ENCODE measurements at places on chromosomes 16 and 17. TPM values are rescaled to one million over a fixed set of nuclear protein-coding genes. Genes with fewer than 3 reads are reported as not detected.

The PRSS33 gene
- not detected for total RNA-seq

DNA sequence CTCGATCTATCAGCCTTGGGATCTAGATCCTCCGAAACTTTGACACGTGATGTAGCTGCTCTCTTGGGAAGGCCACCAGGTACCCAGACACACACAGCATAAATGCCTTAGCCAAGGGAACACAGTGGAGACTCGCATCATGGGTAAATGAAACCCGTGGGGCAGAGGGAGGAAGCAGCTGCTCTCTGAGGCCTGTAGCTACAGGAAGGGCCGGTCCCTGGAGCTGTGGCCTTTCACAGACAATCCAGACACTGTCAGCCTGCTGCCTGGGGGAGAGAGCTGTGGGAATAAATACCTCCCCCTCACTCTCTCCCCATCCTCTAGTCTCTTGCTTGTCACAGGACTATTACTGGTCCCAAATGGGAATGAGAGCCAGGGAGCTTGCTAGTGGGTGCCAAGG, 351.2 kb downstream of the UTP18 start:
- H3K36me3 ChIP-seq, result no peaks in the 10 kb centered on the region
- H3K4me1 ChIP-seq, result no peaks in the 10 kb centered on the region
- H3K4me3 ChIP-seq, result no peak overlapping the region
- peaks cover 4% of the 10 kb centered on the region for H3K27me3 ChIP-seq

The METTL23 gene
- total RNA-seq, result 28.9 TPM

The C17orf50 gene
- total RNA-seq, result not detected

DNA sequence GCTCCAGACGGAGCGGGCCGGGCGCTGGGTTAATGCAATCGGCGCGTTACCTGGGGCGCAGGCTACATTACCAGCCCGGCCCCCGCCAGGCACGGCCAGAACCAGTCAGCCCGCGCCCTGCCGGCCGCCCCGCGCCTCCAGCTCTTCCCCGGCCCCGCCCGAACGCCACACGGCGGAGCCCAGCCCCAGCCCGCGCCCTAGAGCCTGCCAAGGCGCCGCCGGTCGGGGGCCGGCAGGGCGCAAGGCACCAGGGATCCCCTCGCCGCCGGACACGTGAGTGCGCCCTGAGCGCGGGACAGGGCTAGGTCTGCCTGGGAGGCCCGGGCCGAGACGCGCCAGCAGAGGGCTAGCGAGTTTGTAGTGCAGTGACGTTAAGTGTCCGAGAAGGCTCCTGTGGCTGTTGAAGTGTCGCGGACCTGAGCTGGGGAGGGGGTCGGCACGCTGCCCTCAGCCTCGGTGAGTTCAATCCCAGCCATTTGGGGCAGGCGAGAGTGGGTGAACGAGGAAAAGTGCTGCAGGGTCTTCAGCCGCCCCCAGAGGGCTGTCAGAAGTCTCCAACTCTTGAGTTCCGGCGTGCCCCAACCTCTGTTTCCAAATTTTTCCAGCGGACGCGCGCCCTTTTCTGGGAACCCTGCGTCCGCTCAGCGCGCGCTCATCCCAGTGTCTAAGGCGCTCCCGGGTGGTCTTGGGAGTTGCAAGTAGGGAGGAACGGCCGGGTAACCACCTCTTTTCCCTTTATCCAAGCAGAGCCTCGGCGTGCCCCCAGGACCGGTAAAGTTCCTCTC, at the start of gene SLC6A2:
Gene SLC6A2 (plus strand): TSS at position 92 of the 785 bp plus-strand sequence. CDS start 707 bp downstream, outside the sequence.
- peaks cover 26% of the 10 kb centered on the region for H3K27me3 ChIP-seq
- H3K4me1 ChIP-seq, result no peaks in the 10 kb centered on the region
- H3K27ac ChIP-seq, result no peak within 1 kb of the TSS
- no peak for DNase-seq
- no peak within 1 kb of the TSS for H3K4me3 ChIP-seq
- no peaks in the 10 kb centered on the region for H3K36me3 ChIP-seq

DNA sequence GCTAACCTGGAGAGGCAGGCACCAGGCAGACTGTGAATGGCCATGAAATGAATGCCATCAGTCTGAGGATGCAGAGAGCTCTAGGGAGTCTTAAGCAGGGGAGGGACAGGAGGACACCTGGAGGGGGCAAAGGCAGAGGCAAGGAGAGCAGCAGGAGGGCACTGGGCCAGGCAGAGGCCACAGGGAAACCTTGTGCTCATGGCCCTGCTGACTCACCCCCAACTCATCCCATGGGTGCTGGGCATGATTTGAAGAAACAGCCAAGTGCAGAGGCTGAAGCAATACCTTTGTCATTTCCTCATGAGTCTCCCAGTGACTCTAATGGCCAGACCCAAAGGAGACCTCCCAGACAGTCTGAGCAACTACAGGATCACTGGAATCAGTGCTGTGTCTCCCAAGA, 141.4 kb downstream of the TMEM132E start:
- H3K27me3 ChIP-seq, result no peaks in the 10 kb centered on the region
- H3K4me1 ChIP-seq, result no peaks in the 10 kb centered on the region
- no peaks in the 10 kb centered on the region for H3K36me3 ChIP-seq
- no peak overlapping the region for H3K27ac ChIP-seq
- no peak for DNase-seq

The AKAP10 gene
- 26.7 TPM for total RNA-seq

DNA sequence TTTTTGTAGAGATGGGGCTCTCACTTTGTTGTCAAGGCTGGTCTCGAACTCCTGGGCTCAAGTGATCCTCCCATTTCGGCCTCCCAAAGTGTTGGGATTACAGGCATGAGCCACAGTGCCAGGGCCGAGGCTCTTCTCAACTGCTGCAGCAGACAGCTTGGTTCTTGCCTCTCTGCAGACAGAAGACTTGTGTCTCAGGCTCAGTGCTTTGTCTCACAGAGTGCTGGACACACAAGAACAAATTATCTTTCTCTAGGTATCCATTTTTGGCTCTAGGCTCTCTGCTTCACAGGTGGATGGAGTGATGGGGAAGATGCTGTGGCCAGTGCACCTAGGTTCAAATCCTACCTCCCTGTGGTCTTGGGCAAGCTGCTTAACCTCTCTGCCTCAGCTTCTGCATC, 80.8 kb upstream of the RNU2-1 start:
- no peak overlapping the region for H3K4me3 ChIP-seq
- H3K27me3 ChIP-seq, result no peaks in the 10 kb centered on the region
- DNase-seq, result no peak
- peaks cover 20% of the 10 kb centered on the region for H3K4me1 ChIP-seq

The CRYM gene
- not detected for total RNA-seq
